ENCODE measurements at places on chromosomes 1 and 21. TPM values are rescaled to one million over a fixed set of nuclear protein-coding genes. Genes with fewer than 3 reads are reported as not detected.
A peak's percentile ranks its signal among the peaks of the same experiment; 100 is the strongest.

Gene UBE2U
- total RNA-seq, result not detected

GRCh38 chr1:9825093-9826074, 1.6 kb upstream of the CLSTN1 start:
- peak; percentile 73 for DNase-seq
- H3K27ac ChIP-seq, result peak overlapping the region; percentile 92
- no peaks in the 10 kb centered on the region for H3K27me3 ChIP-seq
- H3K4me3 ChIP-seq, result no peak overlapping the region
- H3K36me3 ChIP-seq, result no peaks in the 10 kb centered on the region
- H3K4me1 ChIP-seq, result peaks cover 40% of the 10 kb centered on the region

DNA sequence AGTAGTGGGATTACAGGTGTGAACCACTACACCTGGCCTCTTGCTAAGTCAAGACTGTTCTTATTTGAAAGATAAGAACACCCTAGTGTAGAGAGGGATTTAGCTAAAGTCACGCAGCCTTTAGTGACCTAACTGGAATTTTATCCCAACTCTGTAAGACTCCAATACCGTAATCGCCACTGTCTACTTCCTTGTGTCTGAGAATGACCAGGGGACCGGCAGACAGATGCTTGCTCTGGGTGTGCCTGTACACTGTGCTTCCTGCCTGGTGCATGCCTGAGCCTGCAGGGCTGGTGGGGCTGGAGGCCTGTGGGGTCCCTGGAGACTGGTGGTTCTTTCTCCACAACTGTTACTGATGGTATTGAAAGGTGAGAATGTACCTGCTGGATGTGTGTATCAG, 15.3 kb downstream of the MFSD2A start:
- H3K4me1 ChIP-seq, result no peaks in the 10 kb centered on the region
- no peaks in the 10 kb centered on the region for H3K27me3 ChIP-seq
- no peak for DNase-seq
- H3K36me3 ChIP-seq, result no peaks in the 10 kb centered on the region
- no peak overlapping the region for H3K4me3 ChIP-seq

DNA sequence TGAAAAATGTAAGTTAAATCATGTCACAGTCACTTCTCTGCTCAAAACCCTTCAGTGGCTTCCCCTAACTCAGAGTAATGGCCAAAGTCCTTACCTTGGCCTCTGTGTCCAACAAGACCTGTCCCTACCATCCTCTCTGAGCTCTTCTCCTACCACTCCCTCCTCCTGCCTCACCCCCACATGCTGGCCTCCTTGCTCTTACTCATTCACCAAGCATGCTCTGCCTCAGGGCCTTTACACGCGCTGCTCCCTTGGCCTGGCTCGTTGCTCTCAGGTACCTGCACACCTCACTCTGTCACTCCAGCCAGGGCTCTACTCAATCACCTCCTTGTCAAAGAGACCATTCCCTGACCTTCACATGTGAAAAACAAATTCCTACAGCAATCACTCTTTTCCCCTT, 54.2 kb downstream of the SEC16B start:
- H3K27ac ChIP-seq, result no peak overlapping the region
- no peaks in the 10 kb centered on the region for H3K4me1 ChIP-seq
- no peaks in the 10 kb centered on the region for H3K27me3 ChIP-seq

DNA sequence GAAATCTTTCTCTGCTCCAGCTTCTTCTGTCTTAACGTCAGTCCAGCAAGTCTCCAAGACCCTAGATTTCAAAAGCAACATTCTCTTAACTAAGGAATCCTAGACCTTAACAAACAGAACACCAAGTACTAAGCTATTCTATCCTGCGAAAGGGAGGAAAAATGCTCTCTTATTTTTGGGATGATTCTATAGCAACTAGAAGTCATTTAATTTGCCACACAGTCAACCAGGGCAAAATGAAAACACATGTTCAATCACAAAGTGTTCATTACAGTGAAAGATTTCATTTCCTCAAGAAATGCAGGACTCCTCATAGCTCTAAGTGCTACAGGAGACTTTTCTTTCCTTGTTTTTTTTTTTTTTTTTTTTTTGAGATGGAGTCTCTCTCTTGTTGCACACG, 36.2 kb upstream of the DOCK7 start:
- no peak overlapping the region for H3K27ac ChIP-seq
- no peak overlapping the region for H3K4me3 ChIP-seq
- H3K4me1 ChIP-seq, result no peaks in the 10 kb centered on the region
- H3K27me3 ChIP-seq, result no peaks in the 10 kb centered on the region
- no peak for DNase-seq

GRCh38 chr1:231706934-231707333, 80.3 kb downstream of the DISC1 start:
- no peak overlapping the region for H3K27ac ChIP-seq
- no peak overlapping the region for H3K4me3 ChIP-seq
- no peak for DNase-seq
- no peaks in the 10 kb centered on the region for H3K27me3 ChIP-seq

DNA sequence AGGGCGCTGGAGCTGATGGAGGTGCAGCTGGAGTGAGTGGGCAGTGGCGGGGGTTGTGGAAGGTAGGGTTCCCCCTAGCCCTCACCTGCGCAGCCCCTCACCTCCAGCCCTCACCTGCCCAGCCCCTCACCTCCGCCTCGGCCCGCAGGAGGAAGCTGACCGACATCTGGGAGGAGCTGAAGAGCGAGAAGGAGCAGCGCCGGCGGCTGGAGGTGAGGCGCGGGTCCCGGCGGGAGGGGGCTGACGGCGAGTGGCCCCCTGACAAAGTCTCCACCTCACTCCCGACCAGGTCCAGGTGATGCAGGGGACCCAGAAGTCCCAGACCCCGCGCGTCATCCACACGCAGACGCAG, 2.7 kb downstream of the EVA1B start:
- H3K4me3 ChIP-seq, result peak overlapping the region; percentile 66
- no peaks in the 10 kb centered on the region for H3K27me3 ChIP-seq
- DNase-seq, result no peak
- H3K36me3 ChIP-seq, result no peaks in the 10 kb centered on the region

Gene GORAB
- 9.2 TPM for total RNA-seq

DNA sequence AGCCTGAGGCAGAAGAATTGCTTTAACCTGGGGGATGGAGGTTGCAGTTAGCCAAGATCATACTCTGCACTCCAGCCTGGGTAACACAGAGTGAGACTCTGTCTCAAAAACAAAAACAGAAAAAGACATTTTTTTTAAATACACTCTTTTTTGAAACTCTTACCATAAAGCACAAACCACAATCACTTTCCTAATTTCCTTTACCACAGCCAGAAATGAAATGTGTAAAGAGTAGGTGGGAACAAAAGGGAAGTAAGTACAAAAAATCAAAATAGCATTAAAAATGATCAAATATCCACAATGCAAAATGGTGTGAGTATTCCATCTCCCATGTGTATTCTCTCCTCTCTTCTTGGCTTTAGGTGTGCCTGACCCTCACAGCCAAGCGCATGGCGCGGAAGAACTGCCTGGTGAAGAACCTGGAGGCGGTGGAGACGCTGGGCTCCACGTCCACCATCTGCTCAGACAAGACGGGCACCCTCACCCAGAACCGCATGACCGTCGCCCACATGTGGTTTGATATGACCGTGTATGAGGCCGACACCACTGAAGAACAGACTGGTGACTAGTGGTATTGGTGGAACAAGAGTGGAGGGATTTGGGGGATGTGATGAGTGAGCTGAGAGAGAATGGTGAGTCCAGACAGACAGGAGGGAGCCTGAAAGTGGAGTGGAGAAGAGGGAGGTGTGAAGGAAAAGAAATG, 14.9 kb downstream of the ATP1A4 start:
- no peak for DNase-seq
- H3K4me1 ChIP-seq, result no peaks in the 10 kb centered on the region
- H3K27me3 ChIP-seq, result no peaks in the 10 kb centered on the region
- no peak overlapping the region for H3K4me3 ChIP-seq
- H3K36me3 ChIP-seq, result no peaks in the 10 kb centered on the region
- H3K27ac ChIP-seq, result no peak overlapping the region

Gene CHIA
- not detected for total RNA-seq

- H3K36me3 ChIP-seq, result no peaks in the 10 kb centered on the region
- H3K4me1 ChIP-seq, result no peaks in the 10 kb centered on the region
- H3K27ac ChIP-seq, result no peak overlapping the region
Measured at GRCh38 chr1:60847391-60847790, 235.0 kb upstream of the NFIA start.

- no peak overlapping the region for H3K4me3 ChIP-seq
- H3K36me3 ChIP-seq, result no peaks in the 10 kb centered on the region
- H3K27ac ChIP-seq, result no peak overlapping the region
- H3K4me1 ChIP-seq, result peaks cover 10% of the 10 kb centered on the region
- DNase-seq, result no peak
- H3K27me3 ChIP-seq, result no peaks in the 10 kb centered on the region
Measured at GRCh38 chr1:84365225-84366221, 32.8 kb upstream of the DNASE2B start.

- H3K27ac ChIP-seq, result no peak overlapping the region
- H3K36me3 ChIP-seq, result peaks cover 14% of the 10 kb centered on the region
- no peak overlapping the region for H3K4me3 ChIP-seq
- no peaks in the 10 kb centered on the region for H3K4me1 ChIP-seq
- no peak for DNase-seq
Measured at GRCh38 chr21:42545317-42545716, 31.7 kb downstream of the SLC37A1 start.

GRCh38 chr1:22841860-22842281, 130.8 kb downstream of the LACTBL1 start:
- no peaks in the 10 kb centered on the region for H3K27me3 ChIP-seq
- DNase-seq, result peak; percentile 66
- H3K4me1 ChIP-seq, result no peaks in the 10 kb centered on the region

- H3K27me3 ChIP-seq, result peaks cover 5% of the 10 kb centered on the region
- no peak overlapping the region for H3K27ac ChIP-seq
- no peaks in the 10 kb centered on the region for H3K36me3 ChIP-seq
- no peak overlapping the region for H3K4me3 ChIP-seq
Measured at GRCh38 chr1:18297896-18298648, 182.7 kb upstream of the KLHDC7A start.

DNA sequence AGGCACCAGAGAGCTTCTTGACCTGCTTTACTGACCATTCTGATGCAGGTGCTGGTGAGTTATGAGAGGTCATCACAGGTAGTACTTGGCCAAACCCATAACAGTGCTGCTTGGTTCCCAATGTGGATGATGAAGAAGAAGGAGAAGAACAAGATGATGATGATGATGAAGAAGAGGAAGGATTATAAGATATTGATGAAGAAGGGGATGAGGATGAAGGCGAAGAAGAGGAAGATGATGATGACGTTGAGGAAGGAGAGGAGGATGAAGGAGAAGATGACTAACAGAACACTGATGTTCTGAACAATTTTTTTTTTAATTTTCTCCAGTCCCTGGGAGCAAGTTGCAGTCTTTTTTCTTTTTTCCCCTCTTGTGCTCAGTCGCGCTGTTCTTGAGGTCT, 23.9 kb upstream of the SLAMF1 start:
- H3K27me3 ChIP-seq, result no peaks in the 10 kb centered on the region
- H3K27ac ChIP-seq, result no peak overlapping the region
- peaks cover 6% of the 10 kb centered on the region for H3K4me1 ChIP-seq
- H3K4me3 ChIP-seq, result no peak overlapping the region
- DNase-seq, result no peak

Gene CACNA1S
- total RNA-seq, result not detected

Gene RBM34
- total RNA-seq, result 33.5 TPM

DNA sequence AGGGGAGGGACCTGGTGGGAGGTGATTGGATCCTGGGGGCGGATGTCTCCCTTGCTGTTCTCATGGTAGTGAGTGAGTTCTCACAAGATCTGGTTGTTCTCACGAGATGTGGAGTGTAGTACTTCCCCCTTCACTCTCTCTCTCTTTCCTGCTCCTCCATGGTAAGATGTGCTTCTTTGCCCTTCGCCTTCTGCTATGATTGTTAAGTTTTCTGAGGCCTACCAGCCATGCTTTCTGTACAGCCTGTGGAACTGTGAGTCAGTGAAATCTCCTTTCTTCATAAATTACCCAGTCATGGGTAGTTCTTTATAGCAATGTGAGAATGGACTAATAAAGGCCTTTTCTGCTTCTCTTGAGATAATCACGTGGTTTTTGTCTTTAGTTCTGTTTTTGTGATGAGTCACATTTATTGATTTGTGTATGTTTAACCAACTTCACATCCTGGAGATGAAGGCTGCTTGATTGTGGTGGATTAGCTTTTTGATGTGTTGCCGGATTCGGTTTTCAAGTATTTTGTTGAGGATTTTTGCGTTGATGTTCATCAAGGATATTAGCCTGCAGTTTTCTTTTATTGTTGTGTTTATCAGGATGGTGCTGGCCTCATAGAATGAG, 45.5 kb downstream of the RABGAP1L start:
- no peak for DNase-seq
- H3K4me1 ChIP-seq, result no peaks in the 10 kb centered on the region
- H3K27ac ChIP-seq, result peak overlapping the region; percentile 73
- no peaks in the 10 kb centered on the region for H3K27me3 ChIP-seq
- H3K4me3 ChIP-seq, result no peak overlapping the region
- no peaks in the 10 kb centered on the region for H3K36me3 ChIP-seq

DNA sequence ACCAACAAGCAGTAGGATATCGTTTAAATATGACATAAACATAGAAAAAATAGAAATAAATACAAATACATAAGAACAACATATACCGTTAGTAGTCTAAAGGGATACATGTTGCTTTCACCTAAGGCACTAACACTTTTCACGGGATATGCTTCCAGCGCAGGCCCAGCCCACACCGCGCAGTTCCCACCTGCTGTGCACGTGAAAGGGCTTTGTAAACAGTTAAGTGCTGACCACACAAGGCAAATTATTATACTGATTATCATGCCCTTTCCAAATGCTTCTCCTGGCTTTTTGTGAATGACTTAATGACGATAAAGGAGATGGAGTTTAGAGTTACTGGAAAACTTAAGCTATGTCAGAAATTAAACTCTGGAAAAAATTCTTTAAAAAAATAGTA, 11.3 kb upstream of the IL22RA1 start:
- no peaks in the 10 kb centered on the region for H3K36me3 ChIP-seq
- no peak overlapping the region for H3K27ac ChIP-seq
- H3K27me3 ChIP-seq, result no peaks in the 10 kb centered on the region
- peaks cover 20% of the 10 kb centered on the region for H3K4me1 ChIP-seq

GRCh38 chr1:68010090-68010489, 40.3 kb downstream of the DIRAS3 start:
- H3K36me3 ChIP-seq, result no peaks in the 10 kb centered on the region
- no peak overlapping the region for H3K4me3 ChIP-seq
- no peak for DNase-seq
- H3K27me3 ChIP-seq, result no peaks in the 10 kb centered on the region
- no peak overlapping the region for H3K27ac ChIP-seq

Gene CGN
- 5.4 TPM for total RNA-seq

DNA sequence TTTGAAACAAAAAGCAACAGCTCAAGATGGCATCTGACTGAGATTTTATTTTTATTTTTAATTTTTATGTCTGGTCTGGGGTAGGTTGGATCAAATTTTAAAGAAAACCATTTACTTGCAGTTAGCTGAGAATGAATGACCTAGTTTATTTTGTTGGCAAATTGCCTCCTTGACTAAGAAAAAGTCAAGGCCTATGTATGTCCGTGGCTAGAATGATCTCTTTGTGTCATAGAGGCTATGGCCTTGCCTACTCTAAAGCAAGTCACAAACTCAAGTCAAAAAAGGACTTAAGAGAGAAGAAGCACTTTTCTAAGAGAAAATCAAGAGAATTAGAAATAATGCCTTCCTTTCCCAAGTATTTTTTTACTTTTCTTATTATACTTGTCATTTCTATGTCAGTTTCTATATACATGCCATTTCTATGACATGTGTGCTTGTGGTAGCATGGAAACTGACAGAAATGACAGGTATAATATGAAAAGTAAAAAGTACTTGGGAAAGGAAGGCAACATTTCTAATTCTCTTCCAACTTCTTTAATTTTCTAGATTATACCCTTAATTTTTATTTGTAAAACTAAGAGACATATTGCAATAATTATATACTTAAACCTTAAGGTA, 136.7 kb downstream of the CENPF start:
- no peak overlapping the region for H3K4me3 ChIP-seq
- H3K27me3 ChIP-seq, result no peaks in the 10 kb centered on the region
- no peaks in the 10 kb centered on the region for H3K36me3 ChIP-seq
- DNase-seq, result no peak
- no peak overlapping the region for H3K27ac ChIP-seq
- H3K4me1 ChIP-seq, result no peaks in the 10 kb centered on the region

Data from right atrium auricular region (tissue), 2 donors.